Activated CD8-positive, alpha-beta T cell treated with anti-CD3 and anti-CD28 coated beads, Interleukin-2, amount 10 ng/mL, durations not matched to agents 7 days and 5 days (primary cell): ENCODE measurements at places on chromosomes 7 and 10. TPM values are rescaled to one million over a fixed set of nuclear protein-coding genes. Genes with fewer than 3 reads are reported as not detected.

PRKG1 gene
- total RNA-seq: not detected

TNS3 gene
- not detected for total RNA-seq

BRAT1 gene
- total RNA-seq: 40.7 TPM

ADAM8 gene
- total RNA-seq: 69.9 TPM

PTN gene
- total RNA-seq: not detected

TMEM273 gene
- 24.4 TPM for total RNA-seq

NUB1 gene
- total RNA-seq: 59.2 TPM

FKBP6 gene
- not detected for total RNA-seq

POU6F2 gene
- total RNA-seq: not detected

WNT16 gene
- total RNA-seq: not detected

DNA sequence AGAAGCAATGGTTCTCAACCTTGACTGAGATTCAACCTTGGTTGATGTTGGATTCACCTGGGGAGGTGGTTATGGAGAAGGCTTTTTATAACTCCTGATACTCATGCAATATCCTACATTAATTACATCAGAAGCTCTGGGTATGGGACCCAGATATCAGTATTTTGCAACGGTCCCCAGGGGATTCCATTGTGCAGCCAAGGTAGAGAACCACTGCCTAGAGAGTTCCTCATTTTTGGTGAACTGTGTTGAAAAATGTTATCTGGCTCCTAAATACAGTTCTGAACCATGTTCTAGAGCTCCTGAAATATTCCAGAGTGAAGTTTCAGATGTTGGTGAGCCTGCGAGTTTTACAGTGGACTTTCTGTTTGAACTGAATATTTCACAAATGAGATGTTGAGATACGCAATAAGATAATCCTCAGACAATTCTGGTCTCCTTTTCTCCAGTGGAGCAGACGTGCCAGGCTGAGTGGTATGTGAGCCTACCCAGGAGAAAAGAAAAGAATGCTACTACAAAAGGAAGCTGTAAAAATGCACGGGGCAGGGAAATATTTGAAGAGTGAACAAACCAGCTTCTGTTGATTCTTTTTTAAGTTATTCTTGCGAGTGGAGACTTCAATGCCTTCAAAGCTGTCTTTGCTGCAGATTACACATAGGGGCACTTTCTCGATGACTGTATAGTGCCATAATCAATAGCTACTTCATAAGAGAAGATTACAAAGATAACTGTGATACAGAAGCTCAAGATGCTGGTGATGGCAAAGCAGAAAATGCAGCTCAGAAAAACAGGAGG lies 13.6 kb upstream of the C10orf120 start:
- no peak for DNase-seq

DNA sequence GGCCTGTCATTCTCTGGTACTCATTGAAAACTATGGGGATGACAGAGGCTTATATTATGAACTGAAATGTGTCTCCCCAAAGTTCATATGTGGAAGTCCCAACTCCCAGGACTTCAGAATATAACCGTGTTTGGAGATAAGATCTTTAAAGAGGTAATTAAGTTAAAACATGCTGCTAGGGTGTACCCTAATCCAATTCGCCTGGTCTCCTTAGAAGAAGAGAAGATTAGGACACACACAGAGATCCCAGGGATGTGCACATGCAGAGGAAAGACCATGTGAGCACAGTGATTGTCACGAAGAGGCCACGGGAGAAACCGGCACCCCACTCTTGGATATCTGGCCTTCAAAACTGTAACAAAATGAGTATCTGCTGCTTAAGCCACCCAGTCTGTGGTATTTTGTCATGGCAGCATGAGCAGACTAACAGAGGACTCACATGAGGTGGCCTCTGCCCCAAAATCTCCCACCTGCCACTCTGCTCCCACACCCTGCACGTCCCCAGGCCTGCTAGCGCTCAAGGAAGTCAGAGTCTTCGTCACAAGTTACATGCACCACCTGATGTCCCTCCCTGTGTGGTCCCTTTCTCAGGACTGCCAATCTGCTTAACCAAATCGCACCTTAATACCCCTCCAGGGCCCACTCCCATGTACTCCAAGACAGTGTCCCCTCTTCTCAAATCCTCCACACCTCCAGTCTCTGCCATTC lies 26.8 kb downstream of the PLAC9 start:
- DNase-seq: no peak

DNA sequence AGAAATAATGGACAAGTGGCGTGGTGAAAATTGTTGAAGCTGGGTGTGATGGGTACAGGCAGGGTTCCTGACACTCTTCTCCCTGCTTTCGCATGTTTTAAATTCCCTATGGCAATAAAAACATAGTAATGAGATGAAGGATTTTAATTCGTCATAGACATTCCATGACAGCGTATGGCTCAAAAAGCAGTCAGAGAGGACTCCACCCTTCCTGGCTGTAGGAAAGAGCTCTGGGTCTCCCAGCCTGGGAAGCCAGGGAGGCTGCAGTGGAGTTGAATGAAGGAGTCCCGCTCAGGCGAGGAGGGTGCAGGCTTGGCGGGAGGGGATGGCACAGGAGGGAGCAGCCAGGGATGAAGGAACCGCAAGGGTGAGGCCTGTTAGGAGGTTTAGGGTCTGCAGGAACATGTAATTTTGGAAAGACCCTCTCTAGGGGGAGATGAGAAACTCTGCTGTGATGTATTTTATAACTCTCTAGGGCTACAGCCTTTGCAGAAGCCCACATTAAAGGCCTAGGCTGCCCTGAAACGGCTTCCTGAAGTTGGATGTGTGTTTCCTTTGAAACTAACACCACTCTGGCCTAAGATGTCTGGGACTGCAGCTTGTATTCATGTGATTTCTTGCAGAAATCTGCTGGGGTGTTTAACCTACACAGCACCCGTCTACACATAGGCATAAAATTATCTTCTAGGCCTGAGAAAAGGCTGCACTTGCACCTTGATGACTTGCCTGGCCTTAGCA lies 7.6 kb upstream of the LARP4B start:
- peak; percentile 28 for DNase-seq

GRCh38 chr7:105277341-105277740 lies 111.4 kb downstream of the SRPK2 start:
- no peak for DNase-seq

GRCh38 chr7:143373255-143373794 lies 7.8 kb upstream of the ZYX start:
- DNase-seq: no peak

DNA sequence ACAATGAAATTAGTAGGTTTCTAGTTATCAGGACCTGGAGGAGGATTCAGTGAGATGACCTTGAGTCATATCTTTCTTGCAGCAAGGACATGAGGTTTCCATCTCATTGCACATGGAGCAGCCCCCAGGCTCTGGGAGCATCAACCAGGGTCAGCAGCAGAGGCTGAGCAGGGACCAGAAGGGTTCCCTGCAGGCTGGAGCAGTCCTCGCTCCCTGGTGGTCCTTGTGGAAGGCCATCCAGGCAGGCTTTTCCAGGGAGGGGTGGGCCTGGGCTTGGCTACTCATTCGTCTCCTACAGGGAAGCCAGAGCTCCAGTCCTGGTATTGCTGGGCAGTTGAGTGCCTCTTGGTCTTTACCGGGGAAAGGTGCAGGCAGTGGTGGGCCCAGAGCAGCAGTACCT lies 587.5 kb downstream of the GLRX3 start:
- no peak for DNase-seq

DNA sequence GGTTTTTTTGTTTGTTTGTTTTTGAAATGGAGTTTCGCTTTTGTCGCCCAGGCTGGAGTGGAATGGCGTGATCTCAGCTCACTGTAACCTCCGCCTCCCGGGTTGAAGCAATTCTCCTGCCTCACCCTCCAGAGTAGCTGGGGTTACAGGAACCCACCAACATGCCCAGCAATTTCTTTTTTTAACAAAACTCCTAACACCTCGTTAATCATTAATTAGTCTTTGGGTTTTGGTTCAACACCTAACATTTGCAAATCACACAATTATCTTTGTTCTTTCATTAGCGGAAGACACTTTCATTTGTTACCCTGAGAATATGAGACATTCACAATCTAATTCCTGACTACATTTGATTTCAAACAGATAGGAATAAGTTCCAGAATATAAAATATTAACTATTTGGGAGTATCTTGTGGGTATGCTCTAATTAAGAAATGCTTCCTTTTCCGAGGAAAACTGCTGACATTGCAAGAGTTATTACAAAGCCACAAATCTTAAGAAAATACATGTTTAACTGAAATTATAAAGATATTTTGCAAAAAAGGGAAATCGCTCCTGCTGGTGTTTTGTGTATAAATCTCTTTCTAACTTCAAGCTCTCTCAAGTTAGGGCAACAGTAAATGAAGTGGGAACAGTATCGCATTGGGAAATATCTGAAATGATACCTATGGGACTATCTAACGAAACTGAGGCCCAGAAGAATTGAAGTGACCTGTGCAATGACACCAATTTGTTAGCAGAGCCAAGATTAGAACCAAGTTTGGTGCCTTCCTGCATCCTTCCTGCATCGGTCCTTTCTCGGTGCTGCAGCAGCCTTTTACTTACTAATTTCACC lies 1.2 kb upstream of the LSM8 start:
- DNase-seq: no peak
